Spinal cord (tissue), 10 donors: ENCODE measurements at places on chromosomes 12 and 14. TPM values are rescaled to one million over a fixed set of nuclear protein-coding genes. Genes with fewer than 3 reads are reported as not detected.
A peak's percentile ranks its signal among the peaks of the same experiment; 100 is the strongest.

- H3K27ac ChIP-seq, result no peak overlapping the region
- no peaks in the 10 kb centered on the region for H3K36me3 ChIP-seq
- no peak for DNase-seq
- H3K4me3 ChIP-seq, result no peak overlapping the region
- no peaks in the 10 kb centered on the region for H3K27me3 ChIP-seq
Measured at GRCh38 chr14:64369201-64369600, 19.0 kb upstream of the MTHFD1 start.

- no peak overlapping the region for H3K27ac ChIP-seq
- H3K4me1 ChIP-seq, result no peaks in the 10 kb centered on the region
- no peaks in the 10 kb centered on the region for H3K27me3 ChIP-seq
Measured at GRCh38 chr12:40825156-40825555, 132.9 kb downstream of the CNTN1 start.

DNA sequence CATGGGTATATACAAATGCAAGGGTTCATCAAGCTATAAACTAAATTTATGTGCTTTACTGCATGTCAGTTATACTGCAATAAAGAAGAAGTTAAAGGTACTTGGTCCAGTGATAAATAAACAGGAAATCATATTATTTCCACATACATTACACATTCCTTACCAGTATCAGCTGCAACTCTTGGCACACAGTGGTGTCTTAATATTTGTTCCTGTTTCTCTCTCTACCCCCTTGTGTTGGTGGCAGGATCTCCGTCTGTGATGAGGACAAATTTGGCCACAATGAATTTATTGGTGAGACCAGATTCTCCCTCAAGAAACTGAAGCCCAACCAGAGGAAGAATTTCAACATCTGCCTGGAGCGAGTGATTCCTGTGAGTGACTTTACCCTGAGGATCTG, 19.2 kb upstream of the OAS1 start:
- H3K4me1 ChIP-seq, result no peaks in the 10 kb centered on the region
- H3K27me3 ChIP-seq, result no peaks in the 10 kb centered on the region
- H3K27ac ChIP-seq, result no peak overlapping the region
- no peak overlapping the region for H3K4me3 ChIP-seq
- peaks cover 2% of the 10 kb centered on the region for H3K36me3 ChIP-seq

- no peaks in the 10 kb centered on the region for H3K36me3 ChIP-seq
- H3K4me3 ChIP-seq, result no peak overlapping the region
- H3K27ac ChIP-seq, result no peak overlapping the region
- H3K4me1 ChIP-seq, result no peaks in the 10 kb centered on the region
- H3K27me3 ChIP-seq, result no peaks in the 10 kb centered on the region
Measured at GRCh38 chr14:54299410-54300363, 97.1 kb upstream of the CDKN3 start.

- DNase-seq, result peak; percentile 89
- H3K27ac ChIP-seq, result no peak overlapping the region
Measured at GRCh38 chr12:14167005-14167628, 185.7 kb upstream of the GRIN2B start.

- H3K36me3 ChIP-seq, result peaks cover 3% of the 10 kb centered on the region
- H3K27me3 ChIP-seq, result no peaks in the 10 kb centered on the region
- H3K4me3 ChIP-seq, result no peak overlapping the region
- H3K27ac ChIP-seq, result no peak overlapping the region
Measured at GRCh38 chr12:109757671-109758265, 44.1 kb downstream of the FAM222A start.

DNA sequence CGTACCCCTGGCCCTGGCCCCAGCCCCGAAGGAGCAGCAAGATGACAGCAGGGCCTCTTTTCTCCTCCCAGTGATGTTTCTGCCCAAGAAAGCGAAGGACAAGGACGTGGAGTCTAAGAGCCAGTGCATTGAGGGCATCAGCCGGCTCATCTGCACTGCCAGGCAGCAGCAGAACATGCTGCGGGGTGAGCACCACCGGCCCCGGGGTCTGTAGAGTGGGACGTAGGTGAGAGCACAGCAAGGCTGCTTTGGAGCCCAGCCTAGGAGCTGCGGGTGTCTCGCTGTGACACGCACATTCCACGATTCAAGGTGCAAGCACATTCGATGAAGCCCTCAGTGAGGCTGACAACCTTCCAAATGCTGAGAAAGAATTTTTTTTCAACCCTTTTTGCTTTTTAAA, 5.2 kb upstream of the TEX22 start:
- DNase-seq, result no peak
- no peaks in the 10 kb centered on the region for H3K27me3 ChIP-seq
- H3K4me1 ChIP-seq, result peaks cover 23% of the 10 kb centered on the region

GRCh38 chr14:94679937-94680861, 68.0 kb downstream of the SERPINA3 start:
- H3K4me3 ChIP-seq, result no peak overlapping the region
- H3K4me1 ChIP-seq, result peaks cover 5% of the 10 kb centered on the region
- no peak for DNase-seq
- no peaks in the 10 kb centered on the region for H3K27me3 ChIP-seq
- H3K27ac ChIP-seq, result no peak overlapping the region

DNA sequence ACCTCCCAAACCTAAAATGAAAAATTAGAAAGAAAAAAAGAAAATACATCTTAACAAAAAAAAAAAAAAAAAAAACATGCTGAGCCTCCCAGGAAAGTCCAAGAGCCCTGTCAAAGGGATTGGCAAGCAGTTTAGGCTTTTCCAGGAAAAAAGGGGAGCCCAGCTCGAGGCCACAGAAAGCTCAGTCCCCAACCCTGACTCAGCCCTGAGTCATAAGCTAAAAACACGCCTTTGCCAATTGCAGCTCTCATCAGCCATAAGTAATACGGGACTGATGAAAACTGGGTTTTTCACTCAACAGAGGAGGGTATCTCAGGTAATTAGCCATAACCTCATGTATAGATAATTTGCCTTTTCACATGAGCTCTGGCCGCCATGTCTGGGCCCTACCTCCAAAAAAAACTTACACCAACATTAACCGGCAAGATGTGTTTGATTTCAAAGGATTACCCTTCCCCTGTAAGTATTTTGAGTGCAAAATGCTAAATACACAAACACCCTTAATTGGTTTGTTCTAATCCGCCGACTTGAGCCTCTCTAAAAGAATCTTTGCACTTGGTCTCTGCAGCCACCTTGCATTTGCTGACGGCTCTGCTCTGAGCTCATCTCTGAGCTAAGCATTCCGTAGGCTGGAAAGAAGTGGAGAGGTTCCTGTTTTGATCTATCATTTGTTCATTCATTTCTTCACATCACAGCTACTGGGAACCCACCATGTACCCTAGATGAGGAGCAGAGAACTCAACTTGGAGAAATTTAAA, 319.2 kb downstream of the BCL11B start:
- H3K27me3 ChIP-seq, result no peaks in the 10 kb centered on the region
- no peak for DNase-seq
- H3K27ac ChIP-seq, result no peak overlapping the region
- H3K4me3 ChIP-seq, result no peak overlapping the region
- no peaks in the 10 kb centered on the region for H3K36me3 ChIP-seq

DNA sequence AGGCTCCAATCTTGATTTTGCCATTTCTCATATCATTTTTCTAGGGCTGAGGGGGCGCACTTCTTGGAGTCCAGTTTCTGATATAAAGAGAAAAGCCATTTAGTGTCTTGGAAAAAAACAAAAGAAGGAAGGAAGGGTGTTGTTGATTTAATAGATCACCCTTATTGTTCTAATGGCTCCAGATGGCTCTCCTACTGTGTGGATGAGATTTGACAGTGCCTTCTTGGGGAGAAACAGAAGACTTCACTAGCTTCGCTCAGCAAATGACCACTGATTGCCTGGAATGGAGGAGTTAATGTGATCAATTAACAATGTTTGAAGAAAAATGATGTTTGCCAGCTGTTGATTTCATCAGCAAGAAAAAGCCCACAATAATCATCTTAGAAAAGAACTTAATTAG, 216.2 kb downstream of the APAF1 start:
- H3K4me3 ChIP-seq, result no peak overlapping the region
- no peaks in the 10 kb centered on the region for H3K27me3 ChIP-seq
- peaks cover 2% of the 10 kb centered on the region for H3K4me1 ChIP-seq
- no peak overlapping the region for H3K27ac ChIP-seq
- no peak for DNase-seq

- no peak within 1 kb of the TSS for H3K27ac ChIP-seq
- H3K4me1 ChIP-seq, result peaks cover 32% of the 10 kb centered on the region
- DNase-seq, result peak; percentile 20
- peak within 1 kb of the TSS; percentile 18 for H3K4me3 ChIP-seq
- peaks cover 18% of the 10 kb centered on the region for H3K27me3 ChIP-seq
Measured at GRCh38 chr12:5043589-5044419, at the start of gene KCNA5. Gene KCNA5 (plus strand): TSS chr12:5043879. CDS start chr12:5044148, 269 bp downstream.

DNA sequence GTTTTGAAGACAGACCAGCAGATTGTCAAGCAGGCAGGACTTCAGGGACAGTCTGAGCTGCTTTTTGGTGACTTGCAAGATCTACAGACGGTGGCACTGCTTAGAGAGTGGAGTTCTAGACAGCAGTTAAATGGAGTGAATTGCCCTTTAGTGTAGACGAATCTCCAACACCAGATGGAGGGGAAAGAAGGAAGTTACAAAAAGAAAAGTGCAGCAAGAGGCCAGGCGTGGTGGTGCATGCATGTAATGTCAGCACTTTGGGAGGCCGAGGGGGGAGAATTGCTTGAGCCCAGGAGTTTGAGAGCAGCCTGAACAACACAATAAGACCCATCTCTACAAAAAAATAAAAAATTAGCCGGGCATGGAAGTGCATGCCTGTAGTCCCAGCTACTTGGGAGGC, 8.4 kb upstream of the HHIPL1 start:
- no peak for DNase-seq
- H3K4me3 ChIP-seq, result no peak overlapping the region
- peaks cover 11% of the 10 kb centered on the region for H3K4me1 ChIP-seq
- H3K36me3 ChIP-seq, result no peaks in the 10 kb centered on the region
- H3K27me3 ChIP-seq, result no peaks in the 10 kb centered on the region
- H3K27ac ChIP-seq, result no peak overlapping the region

DNA sequence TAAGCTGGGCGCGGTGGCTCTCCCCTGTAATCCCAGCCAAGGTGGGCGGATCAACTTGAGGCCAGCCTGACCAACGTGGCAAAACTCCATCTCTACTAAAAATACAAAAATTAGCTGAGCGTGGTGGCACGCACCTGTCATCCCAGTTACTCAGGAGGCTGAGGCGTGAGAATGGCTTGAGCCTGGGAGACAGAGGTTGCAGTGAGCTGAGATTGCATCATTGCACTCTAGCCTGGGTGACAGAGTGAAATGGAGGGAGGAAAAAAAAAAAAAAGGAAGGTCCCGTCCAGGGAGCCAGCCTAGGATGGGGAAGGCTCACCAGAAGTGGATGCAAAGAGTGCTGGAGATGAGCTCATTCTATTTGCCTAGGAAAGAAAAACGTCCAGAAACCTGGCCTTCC, 1.9 kb upstream of the CD27 start:
- H3K36me3 ChIP-seq, result peaks cover 14% of the 10 kb centered on the region
- H3K27me3 ChIP-seq, result no peaks in the 10 kb centered on the region
- DNase-seq, result no peak
- H3K4me1 ChIP-seq, result no peaks in the 10 kb centered on the region
- H3K4me3 ChIP-seq, result no peak overlapping the region

DNA sequence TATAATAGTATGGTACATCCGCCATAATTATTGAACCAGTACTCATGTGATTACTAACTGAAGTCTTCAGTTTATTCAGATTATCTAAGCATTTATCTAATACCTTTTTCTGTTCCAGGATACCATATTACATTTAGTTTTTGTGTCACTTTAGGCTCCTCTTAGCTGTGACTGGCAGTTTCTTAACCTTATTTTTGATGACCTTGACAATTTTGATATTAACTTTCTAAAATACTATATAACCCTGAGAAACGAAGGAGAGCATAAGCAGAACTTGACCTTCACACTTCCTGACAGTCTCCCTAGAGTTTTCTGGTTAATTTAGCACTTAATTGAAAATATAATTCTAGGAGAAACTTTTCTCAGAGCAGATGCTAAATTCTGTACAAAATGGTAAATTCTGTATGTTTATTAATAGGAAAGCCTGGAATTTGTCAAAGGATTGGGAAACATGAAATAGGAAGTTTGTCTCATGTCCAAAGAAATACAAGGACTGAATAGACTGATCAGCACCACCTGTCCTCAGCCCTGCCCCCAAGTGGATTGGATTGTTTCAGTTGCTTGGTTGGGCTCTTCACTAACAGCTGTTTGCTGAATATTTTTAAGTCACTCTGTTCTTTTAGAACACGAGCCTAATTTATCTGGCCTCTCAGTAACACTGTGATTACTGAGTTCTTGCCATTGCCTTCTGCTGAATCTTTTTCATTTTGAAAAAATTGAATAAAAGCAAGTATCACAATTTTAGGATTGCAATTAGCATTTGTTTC, 6.0 kb downstream of the BICDL1 start:
- H3K36me3 ChIP-seq, result no peaks in the 10 kb centered on the region
- H3K27me3 ChIP-seq, result peaks cover 2% of the 10 kb centered on the region
- no peak overlapping the region for H3K4me3 ChIP-seq
- H3K4me1 ChIP-seq, result peaks cover 4% of the 10 kb centered on the region
- H3K27ac ChIP-seq, result no peak overlapping the region

DNA sequence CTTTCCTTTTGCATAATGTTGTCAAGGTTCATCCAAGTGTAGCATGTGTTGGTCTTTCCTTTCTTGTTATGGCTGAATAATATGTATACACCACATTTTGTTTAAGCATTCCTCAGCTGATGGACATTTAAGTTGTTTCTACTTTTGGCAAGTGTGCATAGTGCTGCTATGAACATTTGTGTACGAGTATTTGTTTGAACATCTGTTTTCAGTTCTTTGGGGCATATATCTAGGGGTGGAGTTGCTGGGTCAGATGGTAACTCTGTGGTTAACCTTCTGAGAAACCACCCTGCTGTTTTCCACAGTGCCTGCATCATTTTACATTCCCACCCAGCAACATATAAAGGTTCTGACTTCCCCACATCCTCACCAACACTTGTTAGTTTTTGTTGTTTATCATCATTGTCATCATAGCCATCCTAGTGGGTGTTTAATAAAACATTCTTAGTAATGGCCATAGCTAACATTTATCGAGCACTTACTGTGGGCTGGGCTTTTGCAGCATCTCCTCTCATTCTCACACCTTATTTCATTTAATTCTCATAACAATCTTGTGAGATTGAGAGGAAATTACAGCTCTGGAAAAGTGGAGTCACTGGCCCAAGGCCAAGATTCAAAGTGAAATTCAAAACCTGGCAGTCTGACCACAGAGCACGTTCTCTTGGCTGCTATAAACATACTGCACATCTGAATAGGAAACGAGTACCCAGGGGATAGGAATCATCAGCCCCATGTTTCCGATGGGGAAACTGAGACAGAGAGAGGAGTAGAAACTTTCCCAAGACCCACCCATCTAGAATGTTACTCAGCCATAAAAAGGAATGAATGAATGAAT, 193.6 kb downstream of the KSR2 start:
- no peak overlapping the region for H3K4me3 ChIP-seq
- no peaks in the 10 kb centered on the region for H3K4me1 ChIP-seq
- no peaks in the 10 kb centered on the region for H3K36me3 ChIP-seq
- H3K27me3 ChIP-seq, result no peaks in the 10 kb centered on the region
- DNase-seq, result no peak

DNA sequence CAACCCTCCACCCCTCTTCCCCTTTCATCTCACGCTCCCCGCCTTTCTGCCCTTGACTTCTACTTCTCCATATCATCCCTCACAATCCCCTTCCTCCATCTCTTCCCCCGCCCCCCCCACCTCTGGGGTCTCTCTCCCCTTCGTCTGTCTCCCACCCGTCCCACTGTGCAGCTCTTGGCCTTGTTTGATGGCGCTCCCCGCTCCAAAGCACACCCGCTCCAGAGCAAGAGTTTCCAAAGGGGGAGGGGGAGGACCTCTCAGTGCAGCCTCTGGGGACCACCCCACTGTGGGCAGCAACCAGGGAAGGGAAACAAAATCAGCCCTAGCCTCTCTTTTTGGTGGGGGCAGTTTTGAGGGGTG, 774 bp downstream of the CHGA start:
- H3K36me3 ChIP-seq, result peaks cover 6% of the 10 kb centered on the region
- no peak overlapping the region for H3K27ac ChIP-seq
- H3K4me1 ChIP-seq, result peaks cover 26% of the 10 kb centered on the region
- DNase-seq, result no peak
- peaks cover 4% of the 10 kb centered on the region for H3K27me3 ChIP-seq

The GSC gene
- total RNA-seq, result 0.99 TPM

The POTEG gene
- total RNA-seq, result not detected

The TDP1 gene
- total RNA-seq, result 19.0 TPM

The PAWR gene
- 25.9 TPM for total RNA-seq

The HOXC12 gene
- not detected for total RNA-seq
